Vein endothelial cell (primary cell): ENCODE measurements at places on chromosomes 7 and 10. TPM values are rescaled to one million over a fixed set of nuclear protein-coding genes. Genes with fewer than 3 reads are reported as not detected.

HOXA11 gene
- total RNA-seq = 1.1 and 2.9 TPM in 2 replicates

ZNF680 gene
- total RNA-seq = 8.5 and 13.2 TPM in 2 replicates

SPRN gene
- total RNA-seq = not detected in 2 replicates

FOXP2 gene
- total RNA-seq = 8.5 and 8.9 TPM in 2 replicates

CTAGE15 gene
- not detected in 2 replicates for total RNA-seq

KIF5B gene
- 136 and 185 TPM in 2 replicates for total RNA-seq

CACNB2 gene
- total RNA-seq = not detected in 2 replicates

MINDY4 gene
- total RNA-seq = 4.2 and 5.0 TPM in 2 replicates

CCDC3 gene
- total RNA-seq = under 0.01 and 0.96 TPM in 2 replicates

TUBAL3 gene
- 1.1 and 1.3 TPM in 2 replicates for total RNA-seq

ZKSCAN1 gene
- 44.1 and 45.1 TPM in 2 replicates for total RNA-seq
